ENCODE measurements at places on chromosomes 2 and 18.

DNA sequence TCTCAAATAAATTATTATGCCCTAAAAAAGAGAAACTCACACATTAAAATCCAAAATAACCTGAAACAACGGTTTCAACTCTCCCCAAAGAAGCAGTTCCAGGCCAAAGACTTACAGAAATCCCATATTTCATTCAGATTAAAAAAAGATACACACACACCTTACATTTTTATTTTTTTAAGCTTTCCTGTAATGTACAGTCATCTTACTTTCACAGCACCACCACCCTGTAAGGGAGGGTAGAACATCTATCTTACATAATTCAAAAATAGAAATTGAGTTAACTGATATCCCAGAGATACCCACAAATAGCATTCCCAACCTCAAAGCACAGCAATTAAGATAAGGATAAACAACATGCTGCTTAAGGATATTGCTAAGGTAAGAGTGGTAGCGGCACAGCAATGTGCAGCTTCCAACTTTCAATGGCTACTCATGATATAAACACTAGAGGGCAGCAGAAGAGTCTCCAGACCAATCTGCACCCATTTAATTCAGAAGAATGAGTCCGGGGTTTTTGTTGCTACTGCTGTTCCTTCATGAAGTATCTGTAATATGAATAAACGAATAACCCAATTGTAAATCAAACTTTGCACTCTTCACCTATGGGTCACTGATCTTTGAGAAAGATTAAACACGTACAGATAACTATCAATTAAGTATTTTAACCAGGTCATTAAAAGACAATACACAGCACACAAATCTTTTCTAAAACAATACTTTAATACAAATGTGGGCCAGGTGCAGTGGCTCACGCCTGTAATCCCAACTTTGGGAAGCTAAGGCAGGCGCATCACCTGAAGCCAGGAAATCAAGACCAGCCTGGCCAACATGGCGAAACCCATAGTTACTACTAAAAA is 11.3 kb downstream of the GFPT1 start:
- DNase-seq = no peak

GRCh38 chr2:25620077-25620476 is 53.3 kb downstream of the DTNB start:
- no peak for DNase-seq

DNA sequence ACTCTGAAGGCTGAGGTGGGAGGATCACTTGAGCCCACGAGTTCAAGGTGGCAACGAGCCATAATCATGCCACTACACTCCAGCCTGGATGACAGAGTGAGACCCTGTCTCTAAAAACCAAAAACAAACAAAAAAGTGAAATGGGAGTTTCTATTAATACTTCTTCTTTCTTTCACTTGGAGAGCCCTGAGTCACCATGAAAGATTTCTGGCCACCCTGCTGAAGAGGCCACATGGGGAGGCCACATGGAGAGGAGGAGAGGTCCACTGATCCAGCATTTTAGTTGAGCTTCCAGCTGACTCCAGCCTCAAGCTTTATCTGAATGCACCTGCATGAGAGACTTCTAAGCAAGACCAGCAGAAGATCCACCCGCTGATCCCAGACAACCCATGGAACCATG is 74.2 kb upstream of the LAPTM4A start:
- DNase-seq = no peak

DNA sequence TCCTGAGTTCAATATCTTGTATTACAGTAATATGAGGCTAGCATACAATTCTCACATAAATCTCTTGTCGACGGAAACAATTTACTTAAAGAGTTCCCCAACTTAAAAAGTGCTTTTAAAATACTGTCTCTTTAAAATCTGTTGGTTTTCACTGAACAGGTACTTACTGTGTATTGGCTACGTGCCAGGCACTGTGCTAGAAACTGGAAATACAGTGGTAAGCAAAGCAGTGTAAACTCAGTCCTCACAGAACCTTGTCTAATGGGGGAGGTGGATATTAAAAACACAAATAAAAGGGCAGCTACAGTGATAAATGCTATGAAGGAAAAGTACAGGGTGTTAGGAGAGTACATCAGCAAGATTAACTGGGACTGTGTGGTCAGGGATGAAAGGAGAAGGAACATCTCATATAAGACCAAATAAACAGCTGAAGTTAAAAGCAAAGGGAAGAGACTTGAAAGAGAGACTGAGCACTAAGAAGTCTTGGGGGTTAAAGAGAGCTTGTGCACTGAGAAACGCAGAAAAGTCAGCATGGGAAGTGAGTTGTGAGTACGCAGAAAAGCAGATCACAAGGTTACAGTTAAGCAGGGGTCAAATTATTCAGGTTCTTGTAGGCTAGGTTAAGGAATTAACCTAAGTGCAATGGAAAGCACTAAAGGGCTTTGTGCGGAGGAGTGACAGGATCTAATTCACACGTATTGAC is 52.5 kb downstream of the USP40 start:
- no peak for DNase-seq

- DNase-seq = no peak
Measured at GRCh38 chr2:235533198-235533597, 39.4 kb downstream of the AGAP1 start.

- no peak for DNase-seq
Measured at GRCh38 chr2:62147610-62148301, 48.2 kb upstream of the B3GNT2 start.

GRCh38 chr2:12287220-12287751 is 429.4 kb upstream of the TRIB2 start:
- DNase-seq = no peak

DNA sequence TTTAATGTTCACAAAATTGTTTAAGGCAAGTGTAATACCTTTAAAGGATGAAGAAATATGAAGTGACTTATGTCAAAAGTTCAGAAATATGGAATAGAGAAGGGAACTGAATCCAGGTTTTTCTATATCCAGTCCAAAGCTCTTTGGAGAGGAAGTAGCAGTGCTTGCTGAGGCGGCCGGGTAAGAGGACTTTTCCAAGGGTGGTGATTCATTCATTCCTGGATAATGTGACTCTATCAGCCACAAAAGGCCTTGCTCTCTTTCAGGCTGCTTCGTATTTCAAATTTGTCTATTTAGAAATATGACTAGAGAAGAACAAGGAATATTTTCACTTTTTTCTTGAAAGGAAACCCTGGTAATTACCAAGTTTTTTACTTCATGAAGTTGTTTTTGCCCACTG is 830.1 kb upstream of the ZEB2 start:
- no peak for DNase-seq

- no peak for DNase-seq
Measured at GRCh38 chr2:229090225-229090624, 180.9 kb downstream of the PID1 start.

GRCh38 chr2:85446296-85447221 is 28.0 kb downstream of the SH2D6 start:
- no peak for DNase-seq

DNA sequence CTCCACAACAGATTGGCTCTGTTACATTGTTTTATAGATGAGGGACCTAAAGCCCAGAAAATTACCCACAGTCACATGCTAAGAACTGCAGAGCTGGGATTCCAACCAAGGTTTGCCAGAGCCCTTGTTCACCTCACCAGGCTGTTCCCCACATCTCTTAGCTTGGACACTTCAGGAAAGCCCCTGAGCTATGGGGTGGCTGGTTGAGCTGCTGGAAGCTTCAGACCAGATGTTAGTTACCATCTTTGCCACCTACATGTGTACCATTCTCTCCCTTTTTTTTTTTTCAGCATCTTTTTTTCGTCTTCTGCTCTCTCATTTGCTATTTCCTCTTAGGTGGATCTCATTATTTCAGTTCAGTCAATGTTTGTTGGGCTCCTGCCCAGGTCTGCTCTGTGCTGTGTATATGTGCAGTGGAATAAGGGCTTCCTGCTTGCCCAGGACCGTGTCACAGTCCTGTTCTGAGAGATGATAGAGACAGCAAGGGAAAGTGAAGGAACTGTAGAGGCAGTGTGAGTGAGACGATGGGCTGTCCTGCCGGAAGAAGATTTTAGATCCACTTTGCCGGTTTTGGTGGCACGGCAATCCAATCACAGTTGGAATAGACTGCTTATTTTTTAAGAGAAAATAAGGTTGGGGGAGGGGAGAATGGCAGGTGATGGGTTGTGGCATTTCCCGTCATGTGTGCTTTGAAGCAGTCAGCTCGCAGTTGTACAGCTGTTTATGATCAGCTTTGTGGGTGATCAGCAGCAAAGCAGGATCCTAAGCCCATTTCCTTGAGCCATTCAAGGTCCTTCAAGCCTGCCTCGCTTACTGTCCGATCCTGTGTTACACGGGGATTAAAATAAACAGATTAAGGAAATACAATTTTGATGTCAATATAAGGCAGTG is 152.6 kb downstream of the RTN4 start:
- no peak for DNase-seq

GRCh38 chr2:1476617-1477195 is 63.4 kb downstream of the TPO start:
- no peak for DNase-seq

DNA sequence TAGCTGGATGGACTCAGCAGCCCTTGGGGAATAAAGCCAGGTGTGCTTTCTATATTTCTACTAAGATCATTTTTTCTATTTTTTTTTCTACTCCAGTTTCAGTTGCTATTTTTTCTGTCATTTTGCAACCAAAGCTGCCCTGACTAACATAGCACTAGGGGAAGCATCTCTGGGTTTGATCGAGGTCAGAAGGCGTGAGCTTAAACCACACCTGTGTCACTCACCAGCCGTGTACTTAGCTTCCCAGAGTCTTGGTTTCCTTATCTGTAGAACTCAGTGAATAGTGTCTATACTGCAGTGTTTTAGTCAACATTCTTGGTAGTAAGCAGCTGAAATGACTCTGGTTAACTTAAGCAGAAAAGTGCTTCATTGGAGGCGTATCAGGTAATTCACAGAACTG is 489.6 kb upstream of the SPRED2 start:
- DNase-seq = no peak

DNA sequence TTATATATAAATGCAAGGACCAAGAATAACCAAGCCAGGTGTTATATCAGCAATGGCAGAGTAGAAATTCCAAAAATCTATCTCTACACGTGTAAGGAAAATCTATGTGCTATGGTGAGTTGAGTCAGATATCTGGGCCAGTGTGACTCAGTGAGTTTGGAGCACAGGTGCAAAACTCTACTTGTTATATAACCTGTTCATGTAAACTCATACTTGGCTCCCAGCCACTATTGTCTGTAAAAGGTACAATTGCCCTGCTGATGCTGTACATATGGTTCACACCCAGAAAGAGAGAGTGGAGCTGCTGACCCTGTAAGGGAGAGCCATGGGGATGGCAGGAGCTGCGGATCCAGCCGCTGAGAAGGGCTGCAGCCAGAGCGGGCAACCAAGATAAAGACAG is 112.0 kb downstream of the TRABD2A start:
- DNase-seq = no peak

DNA sequence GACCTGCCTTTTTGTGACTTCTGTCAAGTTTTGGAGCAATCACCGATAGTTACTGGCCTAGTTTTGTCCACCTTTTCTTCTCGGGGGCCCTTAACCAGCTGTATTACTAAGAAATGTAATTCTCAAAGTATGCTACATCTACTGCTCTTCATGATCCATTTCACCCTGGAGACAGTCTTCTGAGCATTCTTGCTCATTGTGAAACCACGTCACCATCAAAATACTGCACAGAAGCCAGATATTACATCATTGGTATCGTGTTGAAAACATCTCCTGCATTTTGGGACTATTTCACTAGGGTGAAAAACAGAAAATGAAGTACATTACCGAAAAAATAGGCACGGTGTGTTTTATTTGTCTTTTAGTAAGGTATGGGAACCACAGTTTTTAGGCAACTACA is 11.7 kb downstream of the LYPD6B start:
- no peak for DNase-seq

GRCh38 chr2:191049728-191050639 is 36.0 kb upstream of the STAT1 start:
- DNase-seq = no peak

- DNase-seq = no peak
Measured at GRCh38 chr2:9264301-9264700, 57.7 kb downstream of the ASAP2 start.

DNA sequence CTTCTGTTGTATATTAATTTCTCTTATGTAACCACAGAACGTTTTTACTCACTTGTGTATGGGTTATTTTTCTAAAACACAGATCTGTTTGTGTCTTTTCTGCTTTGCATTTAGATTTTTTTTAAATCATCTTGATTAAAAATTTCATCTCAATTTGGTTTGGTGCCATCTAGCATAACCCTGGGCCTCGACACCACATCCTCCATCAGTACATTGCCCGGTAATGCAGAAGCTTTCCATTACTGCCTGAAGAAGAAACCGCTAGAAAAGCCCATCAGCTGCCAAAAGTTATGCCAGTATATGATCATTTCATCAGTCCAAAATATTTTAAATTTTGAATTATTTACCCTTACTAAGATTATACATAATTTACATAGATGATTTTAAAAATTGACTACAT is 26.2 kb downstream of the MAPRE2 start:
- DNase-seq = no peak

- DNase-seq = no peak
Measured at GRCh38 chr2:228652366-228652765, 470.9 kb upstream of the SPHKAP start.

DNA sequence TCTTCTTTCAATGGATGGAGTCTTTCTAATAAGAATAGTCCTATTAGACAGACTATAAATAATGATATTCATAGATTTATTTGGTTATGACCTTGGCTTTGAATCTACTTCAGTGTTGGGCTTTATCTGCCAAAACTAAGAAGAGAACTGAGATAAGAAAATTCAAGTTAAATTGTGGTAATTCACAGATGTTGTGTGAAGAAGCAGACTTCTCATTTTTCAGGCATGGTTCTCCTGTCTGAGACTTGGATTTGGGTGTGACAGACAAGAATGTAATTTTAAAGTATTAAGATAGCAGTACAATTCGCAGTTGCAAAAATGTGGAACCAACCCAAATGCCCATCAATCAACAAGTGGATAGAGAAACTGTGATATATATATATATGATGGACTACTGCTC is 124.7 kb downstream of the QPCT start:
- DNase-seq = no peak

- no peak for DNase-seq
Measured at GRCh38 chr2:186348200-186348599, 137.9 kb upstream of the ZC3H15 start.

- DNase-seq = no peak
Measured at GRCh38 chr2:207254591-207255464, 89.1 kb upstream of the KLF7 start.

DNA sequence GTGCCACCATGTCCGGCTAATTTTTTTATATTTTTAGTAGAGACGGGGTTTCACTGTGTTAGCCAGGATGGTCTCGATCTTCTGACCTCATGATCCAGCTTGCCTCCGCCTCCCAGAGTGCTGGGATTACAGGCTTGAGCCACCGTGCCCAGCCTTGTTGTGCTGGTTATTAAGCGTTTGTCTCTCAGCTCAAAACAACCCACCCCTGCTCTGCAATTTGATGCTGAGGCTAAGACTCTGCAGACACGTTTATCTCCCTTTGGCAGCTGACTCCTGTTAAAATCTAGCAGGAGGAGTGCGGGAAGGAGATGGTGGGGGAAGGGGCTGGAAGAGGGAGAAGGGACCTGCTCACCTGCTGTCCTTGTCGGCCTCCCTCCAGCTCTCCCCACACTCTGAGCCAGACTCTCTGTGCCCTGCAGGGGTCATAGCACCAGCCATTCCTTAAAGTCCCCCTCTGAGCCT is 29.9 kb upstream of the IMPA2 start:
- DNase-seq = no peak
